Smooth muscle cell of the umbilical artery (primary cell): ENCODE measurements at places on chromosomes 7 and 10. TPM values are rescaled to one million over a fixed set of nuclear protein-coding genes. Genes with fewer than 3 reads are reported as not detected.

The DNAJC30 gene
- total RNA-seq = 2.3 and 2.4 TPM in 2 replicates

The TAS2R41 gene
- 0.14 TPM in 1 of 2 replicates, not detected in the other for total RNA-seq

The OGDH gene
- total RNA-seq = 79.6 and 136 TPM in 2 replicates

The AKR1C4 gene
- total RNA-seq = not detected in 2 replicates

The GDF2 gene
- not detected in 2 replicates for total RNA-seq

The CALCR gene
- not detected in 2 replicates for total RNA-seq

The ABCA13 gene
- total RNA-seq = under 0.01 and 0.09 TPM in 2 replicates

The CCL24 gene
- not detected in 2 replicates for total RNA-seq

The SLC16A9 gene
- 1.2 and 5.4 TPM in 2 replicates for total RNA-seq

The OPN1SW gene
- not detected in 2 replicates for total RNA-seq

The ARMH3 gene
- total RNA-seq = 11.7 and 12.2 TPM in 2 replicates

The KCND2 gene
- total RNA-seq = 0.18 and 0.89 TPM in 2 replicates

The SDK1 gene
- 0.30 and 0.46 TPM in 2 replicates for total RNA-seq
